A673 (cell line): ENCODE measurements at places on chromosomes 2 and 18. TPM values are rescaled to one million over a fixed set of nuclear protein-coding genes. Genes with fewer than 3 reads are reported as not detected.
A peak's percentile ranks its signal among the peaks of the same experiment; 100 is the strongest.

The CNDP1 gene
- total RNA-seq = not detected in 2 replicates

The PROM2 gene
- 1.4 and 1.6 TPM in 2 replicates for total RNA-seq

The BOLL gene
- not detected in 2 replicates for total RNA-seq

The REG1A gene
- total RNA-seq = not detected in 2 replicates

The ACVR1 gene
- total RNA-seq = 17.1 and 18.3 TPM in 2 replicates

The SPHKAP gene
- total RNA-seq = 10.3 and 12.8 TPM in 2 replicates

The PKDCC gene
- total RNA-seq = 77.5 and 82.2 TPM in 2 replicates

The APLF gene
- total RNA-seq = 5.5 and 6.4 TPM in 2 replicates

The RBM44 gene
- 0.95 and 1.4 TPM in 2 replicates for total RNA-seq

The SDC1 gene
- 1.4 and 2.9 TPM in 2 replicates for total RNA-seq

DNA sequence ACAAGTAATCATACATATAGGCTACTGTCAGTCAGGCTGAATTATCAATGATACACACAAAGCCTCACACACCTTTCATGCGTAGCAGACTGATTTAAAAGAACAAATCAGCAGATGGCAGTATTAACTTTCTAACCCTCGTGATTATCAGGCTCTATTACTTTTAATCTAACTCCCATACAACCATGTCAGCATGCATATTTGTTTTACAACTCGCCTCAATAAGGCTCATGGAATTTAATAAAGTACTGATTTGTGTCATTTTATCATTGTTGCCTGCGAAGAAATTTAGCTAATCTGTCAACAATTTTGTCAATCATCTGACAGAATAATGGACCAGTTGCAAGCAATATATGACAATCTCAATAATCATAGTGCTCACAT lies 82.8 kb downstream of the SLC25A12 start:
- H3K4me1 ChIP-seq = peaks cover 18% of the 10 kb centered on the region
- H3K4me3 ChIP-seq = no peak overlapping the region
- H3K27me3 ChIP-seq = no peaks in the 10 kb centered on the region

GRCh38 chr2:28810384-28811285 lies at the start of gene SPDYA:
SPDYA (plus strand) TSS chr2:28810834; CDS start chr2:28816015, 5,181 bp downstream.
- H3K27me3 ChIP-seq = no peaks in the 10 kb centered on the region
- peaks cover 8% of the 10 kb centered on the region for H3K4me1 ChIP-seq
- DNase-seq = peak; percentile 83
- no peaks in the 10 kb centered on the region for H3K36me3 ChIP-seq
- H3K4me3 ChIP-seq = peak within 1 kb of the TSS; percentile 53

GRCh38 chr18:34624551-34624950 lies 85.5 kb upstream of the DTNA start:
- peaks cover 6% of the 10 kb centered on the region for H3K4me1 ChIP-seq
- no peaks in the 10 kb centered on the region for H3K36me3 ChIP-seq
- H3K27me3 ChIP-seq = no peaks in the 10 kb centered on the region
- H3K4me3 ChIP-seq = no peak overlapping the region
- DNase-seq = peak; percentile 58

- H3K27ac ChIP-seq = no peak overlapping the region
- no peak overlapping the region for H3K4me3 ChIP-seq
- DNase-seq = no peak
Observed at GRCh38 chr2:170411660-170412059, 233.7 kb downstream of the MYO3B start.

GRCh38 chr2:33278245-33278943 lies 198.1 kb upstream of the RASGRP3 start:
- H3K4me1 ChIP-seq = no peaks in the 10 kb centered on the region
- no peak overlapping the region for H3K4me3 ChIP-seq
- H3K27ac ChIP-seq = no peak overlapping the region
- no peak for DNase-seq

DNA sequence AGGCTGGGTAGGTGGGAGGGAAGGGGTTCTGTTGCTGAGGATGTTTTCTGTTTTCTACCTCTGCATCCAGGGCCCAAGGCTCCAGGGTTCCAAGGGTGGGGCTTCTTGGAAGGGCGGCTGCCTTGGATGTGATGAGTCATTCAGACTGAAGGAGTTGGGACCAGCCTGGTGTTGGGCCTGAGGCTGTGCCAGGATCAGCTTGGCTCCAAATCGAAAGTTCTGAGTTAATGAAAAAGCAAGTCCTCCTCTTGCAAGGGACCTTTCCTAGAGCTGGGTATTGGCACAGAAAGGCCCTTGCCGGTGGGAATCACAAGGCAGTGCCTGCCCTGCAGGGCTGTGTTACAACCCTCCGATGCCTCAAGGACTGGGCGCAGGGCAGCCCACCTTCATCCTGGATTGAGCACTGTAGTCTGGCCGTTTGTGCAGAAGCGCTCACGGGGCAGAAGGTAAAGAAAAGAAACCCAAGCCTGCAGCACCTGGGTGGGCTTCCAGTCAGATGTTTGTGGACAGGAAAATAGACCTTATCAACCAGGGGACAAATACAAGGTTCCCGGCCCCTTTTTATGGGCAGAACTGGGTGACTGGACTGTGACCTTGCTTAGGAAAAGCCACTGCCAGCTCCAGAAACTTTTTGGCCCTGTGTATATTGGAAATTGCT lies 52.5 kb upstream of the MCFD2 start:
- H3K4me3 ChIP-seq = no peak overlapping the region
- H3K27ac ChIP-seq = peak overlapping the region; percentile 34
- H3K27me3 ChIP-seq = no peaks in the 10 kb centered on the region
- H3K4me1 ChIP-seq = peaks cover 7% of the 10 kb centered on the region
- H3K36me3 ChIP-seq = no peaks in the 10 kb centered on the region

GRCh38 chr2:150639383-150639782 lies 151.9 kb upstream of the RND3 start:
- DNase-seq = no peak
- no peak overlapping the region for H3K27ac ChIP-seq
- H3K4me3 ChIP-seq = no peak overlapping the region

DNA sequence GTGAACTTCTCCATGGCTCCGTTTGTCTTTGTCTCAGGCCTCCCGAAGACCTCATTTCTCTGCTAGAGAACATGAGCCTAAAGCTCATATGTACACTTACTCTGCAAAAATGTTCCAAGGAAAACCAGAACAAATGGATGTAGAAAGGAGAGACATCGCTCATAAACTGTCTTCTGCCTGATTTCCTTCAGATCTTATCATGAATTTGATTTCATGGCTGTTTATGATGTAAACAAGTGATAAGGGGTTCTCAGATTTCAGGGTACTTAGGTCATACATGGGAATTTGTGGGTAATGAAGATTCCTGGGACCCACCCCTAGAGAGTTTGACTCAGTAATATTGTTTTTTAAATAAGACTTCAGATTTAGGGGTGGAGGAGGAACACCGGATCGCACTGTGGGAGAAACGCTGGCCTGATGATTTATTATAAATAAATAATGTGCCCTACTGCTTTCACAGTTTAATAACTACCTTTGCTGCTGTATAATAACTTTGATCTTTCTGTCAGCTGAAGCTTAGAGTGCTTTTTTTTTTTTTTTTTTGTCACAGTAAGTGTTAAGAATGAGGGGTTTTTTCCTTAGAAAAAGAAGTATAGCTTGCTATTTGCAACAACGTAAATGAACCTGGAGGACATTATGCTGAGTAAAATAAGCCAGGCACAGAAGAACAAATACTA lies 14.9 kb downstream of the AOX1 start:
- no peak overlapping the region for H3K4me3 ChIP-seq
- no peak for DNase-seq
- H3K36me3 ChIP-seq = no peaks in the 10 kb centered on the region
- no peak overlapping the region for H3K27ac ChIP-seq

DNA sequence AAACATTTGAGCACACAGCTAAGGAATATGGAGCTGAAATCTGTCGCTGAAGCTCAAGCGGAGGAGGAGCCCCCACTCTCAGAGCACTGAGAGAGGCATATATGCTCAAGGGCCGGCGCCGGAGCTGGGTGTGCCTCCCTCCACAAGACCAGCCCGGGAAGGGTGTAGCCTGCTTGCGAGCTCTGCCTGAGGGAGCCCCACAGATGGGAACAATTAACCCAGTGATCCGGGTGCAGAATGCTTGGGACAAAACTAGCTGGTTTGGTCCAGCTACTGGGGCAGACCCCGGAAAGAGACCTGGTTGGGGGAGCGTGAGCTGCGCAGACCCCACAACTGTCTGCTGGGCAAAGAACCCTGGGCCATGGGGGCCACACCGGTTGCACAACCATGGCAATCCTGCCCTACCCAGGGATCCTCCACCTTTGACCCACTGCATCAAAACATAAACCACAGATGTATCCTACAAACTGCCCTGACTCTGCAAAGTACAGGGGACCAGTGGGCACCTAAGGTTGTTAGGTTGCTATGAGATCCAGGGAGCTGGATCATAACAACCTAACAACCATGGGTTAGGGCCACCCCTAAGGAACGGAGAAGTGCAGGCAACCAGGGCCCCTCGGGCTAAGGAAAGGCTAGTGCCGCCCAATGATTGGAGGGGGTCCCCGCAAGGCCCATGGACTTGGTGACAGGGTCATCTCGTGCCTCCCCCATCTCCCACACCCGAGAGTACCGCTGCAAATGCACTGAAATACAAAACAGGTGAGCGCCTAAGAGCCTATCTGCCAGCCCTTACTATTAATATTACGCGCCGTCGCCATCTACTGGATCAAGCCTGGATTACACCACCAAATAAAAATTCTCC lies 53.4 kb upstream of the SCN1A start:
- H3K36me3 ChIP-seq = no peaks in the 10 kb centered on the region
- H3K27ac ChIP-seq = no peak overlapping the region
- no peaks in the 10 kb centered on the region for H3K27me3 ChIP-seq
- no peaks in the 10 kb centered on the region for H3K4me1 ChIP-seq
- peak; percentile 73 for DNase-seq

- H3K36me3 ChIP-seq = no peaks in the 10 kb centered on the region
- H3K4me3 ChIP-seq = no peak overlapping the region
- no peak for DNase-seq
- H3K4me1 ChIP-seq = no peaks in the 10 kb centered on the region
- H3K27me3 ChIP-seq = no peaks in the 10 kb centered on the region
Observed at GRCh38 chr2:105873721-105874120, 129.0 kb downstream of the NCK2 start.

DNA sequence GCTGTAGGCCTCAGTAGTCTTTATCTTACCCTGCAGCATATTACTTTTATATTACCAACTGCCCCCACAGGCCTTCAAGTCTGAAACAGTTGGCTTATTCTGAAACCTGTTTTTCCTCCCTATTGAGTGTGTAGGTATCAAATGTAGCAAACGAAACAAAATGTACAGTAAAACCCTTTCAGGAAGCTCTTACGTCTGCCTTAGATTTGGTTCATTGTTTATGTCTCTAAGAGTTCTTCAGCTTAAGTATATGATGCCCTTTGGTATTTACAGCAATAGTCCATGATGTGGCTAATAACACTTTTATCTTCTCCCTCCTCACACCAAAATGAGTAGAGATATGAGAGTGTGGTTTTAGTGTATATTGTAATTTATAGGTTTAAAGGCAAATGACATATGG lies 108.8 kb downstream of the DOCK10 start:
- DNase-seq = no peak
- no peaks in the 10 kb centered on the region for H3K27me3 ChIP-seq
- no peaks in the 10 kb centered on the region for H3K36me3 ChIP-seq
- no peaks in the 10 kb centered on the region for H3K4me1 ChIP-seq
- H3K27ac ChIP-seq = no peak overlapping the region
- H3K4me3 ChIP-seq = no peak overlapping the region

DNA sequence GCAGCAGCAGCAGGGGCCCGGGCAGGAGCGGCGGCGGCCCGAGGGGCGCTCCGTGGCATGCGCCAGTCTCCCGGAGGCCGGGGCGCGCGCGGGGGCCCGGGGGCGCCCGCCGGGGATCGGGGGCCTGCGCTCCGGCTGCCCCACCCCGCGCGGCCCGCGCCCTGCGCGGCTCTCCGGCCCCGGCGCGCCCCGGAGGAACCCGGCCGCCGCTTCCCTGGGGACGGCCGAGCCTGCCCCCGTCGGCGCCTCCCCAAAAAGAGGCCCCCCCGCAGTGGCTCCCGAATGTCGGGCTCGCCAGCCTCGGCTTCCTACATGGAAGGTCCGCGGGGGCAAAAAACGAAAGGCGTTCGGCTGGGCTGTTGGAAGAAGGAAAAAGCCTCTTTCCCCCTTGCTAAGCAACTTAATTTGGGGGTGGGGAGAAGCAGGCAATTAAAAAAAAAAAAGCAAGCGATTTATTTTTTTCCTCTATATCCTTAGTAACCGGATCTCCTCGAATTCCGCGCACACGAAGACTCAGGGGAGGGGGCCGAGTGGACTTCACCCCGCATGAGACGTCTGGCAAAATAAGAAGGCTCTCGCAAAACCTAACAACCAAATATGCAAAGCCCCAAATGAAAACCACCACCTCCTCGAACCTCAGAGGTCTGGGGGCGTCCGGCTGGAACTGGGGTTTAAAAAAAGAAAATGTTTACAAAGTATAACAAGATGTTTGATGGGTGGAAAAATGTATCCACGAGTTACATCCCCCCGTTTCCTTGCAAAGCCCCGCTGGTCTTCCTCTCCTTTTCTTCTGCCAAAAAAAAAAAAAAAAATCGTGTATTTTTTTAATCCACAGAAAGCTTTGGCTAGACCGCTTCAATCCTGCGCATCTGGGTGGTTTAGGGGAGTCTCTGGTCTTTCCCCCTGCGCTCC lies at the start of gene SMAD7:
SMAD7 (minus strand) TSS at position 430 of the 912 bp plus-strand sequence. CDS start 541 bp downstream, outside the sequence.
- H3K27me3 ChIP-seq = no peaks in the 10 kb centered on the region
- peak within 1 kb of the TSS; percentile 67 for H3K27ac ChIP-seq
- peak; percentile 48 for DNase-seq
- peak within 1 kb of the TSS; percentile 73 for H3K4me3 ChIP-seq

GRCh38 chr2:221554769-221555493 lies 17.2 kb downstream of the EPHA4 start:
- no peaks in the 10 kb centered on the region for H3K36me3 ChIP-seq
- no peaks in the 10 kb centered on the region for H3K27me3 ChIP-seq
- peak; percentile 59 for DNase-seq
- H3K27ac ChIP-seq = no peak overlapping the region

DNA sequence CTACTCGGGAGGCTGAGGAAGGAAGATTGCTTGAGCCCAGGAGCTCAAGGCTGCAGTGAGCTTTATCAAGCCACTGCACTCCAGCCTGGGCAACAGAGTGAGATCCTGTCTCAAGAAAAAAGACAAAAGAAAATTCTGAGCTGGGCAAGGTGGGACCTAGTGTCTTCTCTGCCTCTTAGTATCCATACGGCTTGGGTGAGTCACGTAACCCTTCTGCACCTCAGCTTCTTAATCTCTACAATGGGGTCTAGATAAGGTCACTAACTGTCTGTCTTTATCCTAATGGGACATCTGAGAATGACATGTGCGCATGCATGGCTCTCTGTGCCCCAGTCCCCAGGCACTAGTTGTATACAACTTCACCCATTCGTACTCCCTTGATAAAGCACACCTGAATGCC lies 53.4 kb upstream of the TLK1 start:
- no peak overlapping the region for H3K27ac ChIP-seq
- no peak for DNase-seq
- no peaks in the 10 kb centered on the region for H3K27me3 ChIP-seq
- no peaks in the 10 kb centered on the region for H3K36me3 ChIP-seq

GRCh38 chr2:167544602-167545001 lies 656.3 kb downstream of the XIRP2 start:
- H3K27ac ChIP-seq = no peak overlapping the region
- no peak overlapping the region for H3K4me3 ChIP-seq
- no peaks in the 10 kb centered on the region for H3K36me3 ChIP-seq
